ENCODE measurements at places on chromosomes 1 and 21.

- DNase-seq, result no peak
Observed at GRCh38 chr1:55682198-55682597, 467.0 kb upstream of the USP24 start.

- DNase-seq, result no peak
Observed at GRCh38 chr1:66435541-66435940, 98.4 kb upstream of the SGIP1 start.

DNA sequence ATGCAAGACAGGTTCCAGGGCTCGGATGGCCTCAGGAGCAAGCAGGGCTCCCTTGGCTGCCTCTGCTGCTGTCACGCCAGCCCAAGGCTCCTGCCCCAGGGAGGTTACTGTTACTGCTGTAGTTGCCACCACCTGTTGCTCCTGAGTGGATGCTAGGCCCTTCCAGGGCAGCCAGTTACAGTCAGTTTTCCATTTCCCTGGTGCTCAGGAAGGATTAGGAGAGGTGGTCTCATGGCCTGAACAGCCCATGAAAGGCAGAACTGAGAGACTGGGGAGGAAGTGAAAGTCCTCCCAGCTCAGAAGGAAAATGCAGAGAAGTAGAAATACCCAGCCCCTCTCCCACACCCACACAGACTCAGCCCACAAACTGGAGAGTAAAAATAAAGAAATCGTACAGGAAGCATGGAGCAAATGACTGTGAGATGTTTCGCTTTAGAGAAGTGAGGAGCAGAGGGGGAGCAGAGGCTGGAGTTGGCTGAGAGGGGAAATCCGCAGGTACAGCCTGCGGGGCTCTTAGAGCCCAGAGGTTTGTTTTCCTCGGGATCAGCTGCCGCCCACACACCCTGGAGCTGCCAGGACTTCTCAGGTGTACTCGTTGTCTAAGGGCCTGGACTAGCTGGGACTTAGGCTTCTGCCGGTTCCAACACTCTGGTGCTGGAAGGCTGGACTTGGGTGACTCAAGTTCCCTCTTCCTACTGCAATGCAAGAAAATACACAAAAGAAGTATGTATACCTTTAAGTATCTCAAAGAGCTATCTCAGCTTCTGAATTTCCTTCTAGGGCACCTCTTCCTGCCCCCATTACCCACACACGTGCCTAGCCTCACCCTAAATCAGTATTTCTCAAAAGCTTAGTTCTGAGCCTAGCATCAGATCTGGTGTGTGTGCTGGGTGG is 2.3 kb downstream of the IL6R start:
- DNase-seq, result no peak

- DNase-seq, result no peak
Observed at GRCh38 chr1:116679091-116679827, 11.7 kb upstream of the IGSF3 start.

GRCh38 chr1:58223522-58223921 is 323.0 kb downstream of the OMA1 start:
- no peak for DNase-seq

GRCh38 chr1:75166821-75167220 is 32.6 kb downstream of the LHX8 start:
- DNase-seq, result no peak

DNA sequence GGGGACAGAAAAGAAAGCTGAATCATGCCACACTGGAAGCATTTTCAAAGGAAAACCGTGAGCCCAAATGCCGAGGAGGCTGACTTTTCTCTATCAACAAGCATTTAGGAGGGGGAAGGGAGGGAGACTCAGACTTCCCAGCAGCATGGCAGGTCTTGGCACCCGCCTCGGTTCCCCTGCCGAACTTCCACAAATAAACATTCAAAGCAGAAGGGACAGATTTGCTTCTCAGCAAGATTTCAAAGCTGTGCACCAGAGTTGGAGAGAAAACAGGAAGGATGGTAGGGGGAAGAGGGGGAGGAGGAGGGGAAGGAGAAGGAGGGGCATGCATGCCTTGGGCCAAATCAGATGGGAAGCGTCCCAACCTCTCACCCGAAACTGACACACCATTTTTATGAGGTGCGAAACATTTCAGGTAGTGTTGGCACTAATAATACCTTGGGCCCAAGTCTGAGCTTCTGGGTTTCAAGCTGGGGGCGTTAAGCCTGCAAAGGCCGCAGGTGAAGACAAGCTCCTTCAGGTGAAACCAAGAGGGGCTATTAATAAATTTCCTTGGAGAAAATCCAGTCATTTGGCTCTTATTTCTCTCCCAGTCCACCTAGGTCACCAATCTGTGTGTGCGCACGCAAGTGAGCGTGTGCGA is 26.4 kb downstream of the ABCA4 start:
- DNase-seq, result no peak

GRCh38 chr1:161738627-161739287 is 10.8 kb upstream of the DUSP12 start:
- DNase-seq, result no peak

- DNase-seq, result no peak
Observed at GRCh38 chr1:89547563-89548116, 23.0 kb downstream of the LRRC8B start.

DNA sequence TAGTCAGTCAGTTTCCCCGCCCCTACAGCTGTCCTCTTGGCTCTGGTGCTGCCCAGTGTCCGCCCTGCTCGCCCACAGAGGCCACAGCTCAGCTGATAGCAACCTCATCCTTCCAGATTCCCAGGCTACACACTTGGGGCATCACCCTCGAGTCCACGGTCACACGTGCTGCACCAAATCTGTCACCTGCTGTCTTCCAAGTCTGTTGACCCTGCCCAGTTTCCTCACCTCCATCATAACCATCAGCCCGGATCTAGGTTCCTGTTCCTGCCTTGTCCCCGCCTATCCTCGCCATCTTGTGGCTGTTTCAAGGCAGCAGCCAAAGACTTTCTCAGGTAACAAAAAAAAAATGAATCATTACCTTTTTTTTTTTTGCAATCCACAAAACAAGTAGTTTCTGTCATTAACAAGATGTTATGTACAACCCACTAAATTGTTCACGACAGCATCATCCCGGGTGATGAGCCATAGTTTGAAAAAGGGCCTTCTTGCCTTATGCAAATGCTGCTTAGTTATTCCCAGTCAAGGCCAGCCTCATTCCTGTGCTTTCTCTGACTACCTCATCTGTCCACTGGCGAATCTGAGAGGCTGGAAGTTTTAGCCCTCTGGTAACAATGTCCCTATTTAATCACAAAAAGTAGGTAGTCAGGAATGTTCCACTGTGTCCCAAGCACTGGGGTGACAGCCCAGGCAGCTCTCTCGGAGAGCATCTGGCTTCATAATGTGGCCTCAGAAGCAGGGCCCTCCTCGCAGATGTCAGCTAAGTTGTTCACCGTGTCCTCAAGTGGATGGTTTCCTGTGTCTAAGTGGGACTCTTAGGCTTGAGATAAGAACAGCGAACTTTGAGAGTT is 4.9 kb upstream of the MIIP start:
- DNase-seq, result no peak

- no peak for DNase-seq
Observed at GRCh38 chr1:6256645-6257044, 4.3 kb downstream of the GPR153 start.

DNA sequence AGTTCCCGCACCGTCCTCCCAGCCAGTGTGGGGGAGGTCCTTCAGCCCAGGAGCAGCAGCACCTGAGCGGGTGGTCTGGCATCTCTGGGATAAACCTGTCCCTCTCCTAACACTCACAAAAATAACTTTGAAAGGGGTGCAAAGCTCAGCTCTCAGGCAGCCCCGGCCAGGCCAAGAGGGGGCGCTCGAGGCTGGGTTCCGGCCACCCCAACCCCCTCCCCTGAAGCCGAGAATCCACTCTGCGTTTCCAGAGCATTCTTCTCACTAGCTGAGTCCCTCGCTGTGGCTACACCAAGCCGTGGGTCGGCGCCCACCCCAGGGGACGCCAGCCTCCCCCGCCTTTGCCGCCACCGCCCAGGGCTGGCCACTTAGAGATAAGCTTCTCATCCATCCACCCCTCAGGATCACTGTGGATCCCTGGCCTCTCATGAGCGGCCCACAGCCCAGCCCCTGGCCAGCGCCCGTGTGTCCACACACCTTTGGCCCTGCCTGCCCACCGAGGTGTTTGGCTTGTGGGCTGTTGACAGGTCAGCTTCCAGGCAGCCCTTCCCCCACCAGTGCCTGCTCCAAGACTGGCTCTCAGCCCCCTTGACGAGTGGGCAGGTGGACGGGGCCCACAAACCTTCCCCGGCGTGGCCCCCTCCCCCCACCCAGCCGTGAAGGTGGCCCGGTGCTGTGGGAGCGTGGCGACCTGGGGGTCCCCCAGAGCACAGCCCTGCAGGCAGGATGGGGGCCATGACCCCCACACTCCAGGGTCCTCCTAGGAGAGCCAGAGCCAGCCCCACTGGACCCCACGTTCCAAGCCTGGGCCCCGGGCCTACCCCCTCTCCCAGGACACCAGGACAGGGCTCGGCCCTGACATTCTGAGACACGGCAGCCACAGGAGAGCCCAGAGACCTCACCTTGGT is 1.9 kb downstream of the FTCD start:
- DNase-seq, result peak; percentile 76

DNA sequence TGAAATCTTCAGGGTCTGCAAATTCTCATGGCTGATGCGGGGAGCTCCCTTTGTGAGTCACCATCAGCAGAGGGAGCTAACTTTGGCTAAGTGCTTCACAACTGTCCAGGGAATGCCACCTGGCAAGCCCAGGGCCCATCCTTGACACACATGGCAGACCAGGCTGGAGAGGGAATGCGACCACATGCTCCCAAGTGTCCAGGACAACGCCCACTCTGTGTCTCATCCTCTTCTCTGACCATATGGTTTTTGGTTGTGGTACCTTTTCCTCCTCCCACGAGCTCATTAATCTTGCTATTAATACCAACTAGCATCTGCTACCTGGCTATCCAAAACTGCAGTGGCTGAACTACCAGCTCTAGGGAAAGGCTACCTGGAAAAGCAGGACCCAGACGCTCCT is 37.1 kb upstream of the CLSTN1 start:
- DNase-seq, result no peak

GRCh38 chr1:173122958-173123852 is 72.5 kb upstream of the TNFSF18 start:
- no peak for DNase-seq

DNA sequence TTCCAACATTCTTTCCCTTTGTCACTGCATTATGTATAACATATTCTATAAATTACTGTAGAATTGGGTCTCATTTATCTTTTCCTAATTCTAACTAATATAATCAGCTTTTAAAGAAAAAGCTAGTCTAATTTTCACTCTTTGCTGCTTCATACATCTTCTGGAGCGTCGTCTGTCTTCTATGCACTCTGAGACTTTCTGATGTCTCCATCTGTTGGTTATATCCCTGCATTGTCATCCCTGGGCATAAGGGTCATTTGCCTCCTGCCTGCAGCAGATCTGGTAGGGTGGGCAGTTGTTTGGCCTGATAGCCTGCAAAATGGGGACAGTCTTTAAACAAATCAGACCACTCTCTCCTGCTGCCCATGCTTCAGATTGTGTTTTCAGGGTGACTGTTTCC is 40.8 kb upstream of the DYNLT5 start:
- DNase-seq, result no peak

- DNase-seq, result no peak
Observed at GRCh38 chr21:28938726-28939125, 54.0 kb downstream of the LTN1 start.

- no peak for DNase-seq
Observed at GRCh38 chr1:84726593-84727499, 36.6 kb upstream of the SSX2IP start.

DNA sequence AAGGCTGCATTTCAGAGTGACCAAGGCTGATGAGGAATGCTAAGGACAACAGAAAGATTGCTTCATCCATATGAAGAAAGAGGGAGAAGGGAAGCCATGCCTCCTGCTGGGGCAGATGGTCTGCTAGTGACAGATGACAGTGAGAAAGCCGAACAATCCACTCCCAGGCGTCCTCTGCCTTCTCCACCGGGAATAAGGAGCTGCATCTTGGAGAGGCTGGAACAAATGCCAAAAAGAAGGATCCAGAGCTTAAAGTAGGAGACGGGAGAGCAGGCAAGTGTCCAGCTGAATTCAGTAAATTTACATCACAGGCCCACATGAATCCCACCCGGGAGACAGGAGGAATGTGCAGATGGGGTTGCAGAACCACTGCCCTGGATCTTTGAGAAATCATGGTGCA is 33.4 kb downstream of the DDX20 start:
- DNase-seq, result no peak

DNA sequence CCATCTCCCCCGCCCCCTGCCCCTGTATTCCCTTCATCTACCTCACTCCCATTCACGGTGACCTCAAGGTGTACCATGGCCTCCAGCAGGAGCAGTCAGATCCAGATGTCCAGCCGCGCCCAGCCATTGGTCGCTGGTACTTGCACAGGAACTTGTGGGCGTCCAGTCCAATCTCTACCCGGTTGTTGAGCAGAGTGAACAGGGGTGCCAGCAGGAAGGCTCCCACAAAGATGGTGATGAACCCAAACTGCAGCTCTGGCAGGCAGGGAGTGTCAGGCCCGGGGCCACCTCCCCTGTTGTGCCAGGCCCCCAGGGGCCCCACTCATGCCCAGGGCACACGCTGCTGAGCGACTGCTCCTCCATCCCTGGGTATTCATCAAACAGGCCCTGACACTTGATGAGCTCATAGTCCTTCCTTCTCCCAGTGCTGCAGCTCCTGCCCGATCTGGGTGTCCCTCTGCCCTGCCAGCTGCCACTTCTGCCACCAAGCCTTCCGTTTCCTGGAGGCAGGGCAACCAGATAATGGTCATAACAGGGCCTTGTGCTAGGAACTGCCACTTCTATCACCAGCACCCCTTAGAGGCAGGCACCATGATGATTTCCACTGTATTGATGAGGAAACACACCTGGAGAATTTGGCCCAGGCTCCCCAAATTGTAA is 5.7 kb upstream of the ARHGEF19 start:
- DNase-seq, result no peak

DNA sequence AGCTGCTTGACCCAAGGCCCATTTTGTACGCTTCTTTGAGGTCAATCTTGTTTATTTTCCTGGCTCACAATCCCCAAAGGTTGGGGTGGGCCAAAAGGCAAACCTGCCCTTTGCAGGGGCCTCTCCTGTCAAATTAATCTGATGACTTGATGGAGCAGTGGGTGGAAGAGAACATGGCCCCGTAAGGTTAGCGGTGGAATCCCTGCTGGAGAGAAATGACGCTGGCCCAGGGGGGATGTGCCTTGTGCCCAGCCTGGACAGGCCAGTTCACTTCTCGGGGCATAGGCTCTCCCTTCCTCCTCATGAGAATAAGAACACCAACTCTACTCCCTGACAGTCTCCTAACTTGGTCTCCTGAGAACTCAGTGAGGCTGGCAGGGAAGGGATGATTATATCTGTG is 40.5 kb downstream of the C1orf198 start:
- peak; percentile 53 for DNase-seq

DNA sequence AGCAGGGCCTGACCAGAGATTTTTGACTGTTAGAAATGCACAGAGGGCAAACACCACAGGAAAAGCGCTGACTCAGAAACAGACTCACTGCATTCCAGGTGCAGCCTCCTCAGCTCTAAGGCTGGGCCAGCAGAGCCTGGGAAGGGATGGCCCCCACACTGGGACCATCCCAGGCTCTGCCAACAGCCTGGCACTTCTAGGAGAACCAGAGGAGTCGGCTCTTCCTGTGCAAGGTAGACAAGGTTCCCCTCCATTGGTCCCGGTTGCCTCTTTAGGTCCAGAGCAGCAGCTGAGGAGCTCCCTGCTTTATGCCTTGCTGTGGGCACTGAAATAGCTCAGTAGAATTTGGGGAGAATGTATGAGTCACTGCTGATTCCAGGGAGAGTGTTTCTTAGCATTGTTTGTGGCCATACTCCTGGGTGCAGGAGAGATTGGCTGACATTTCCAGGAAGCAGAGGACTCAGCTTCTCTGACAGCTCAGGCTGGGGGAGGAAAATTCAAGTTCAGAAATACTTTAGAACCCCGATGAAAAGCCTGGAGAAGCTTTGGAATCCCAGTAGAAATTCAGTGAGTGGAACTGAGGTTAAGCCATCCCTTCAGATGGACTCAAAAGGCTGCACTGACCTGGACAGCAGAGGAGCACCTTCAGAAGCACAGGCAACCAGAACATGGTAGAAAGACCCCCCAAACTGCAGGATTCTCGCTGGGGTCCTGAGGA is 19.7 kb downstream of the PRAMEF1 start:
- DNase-seq, result no peak
